CD4-positive, alpha-beta memory T cell (primary cell): ENCODE measurements at places on chromosomes 11 and 22.

GRCh38 chr11:93545566-93545965 lies 2.4 kb upstream of the SMCO4 start:
- DNase-seq, result no peak

DNA sequence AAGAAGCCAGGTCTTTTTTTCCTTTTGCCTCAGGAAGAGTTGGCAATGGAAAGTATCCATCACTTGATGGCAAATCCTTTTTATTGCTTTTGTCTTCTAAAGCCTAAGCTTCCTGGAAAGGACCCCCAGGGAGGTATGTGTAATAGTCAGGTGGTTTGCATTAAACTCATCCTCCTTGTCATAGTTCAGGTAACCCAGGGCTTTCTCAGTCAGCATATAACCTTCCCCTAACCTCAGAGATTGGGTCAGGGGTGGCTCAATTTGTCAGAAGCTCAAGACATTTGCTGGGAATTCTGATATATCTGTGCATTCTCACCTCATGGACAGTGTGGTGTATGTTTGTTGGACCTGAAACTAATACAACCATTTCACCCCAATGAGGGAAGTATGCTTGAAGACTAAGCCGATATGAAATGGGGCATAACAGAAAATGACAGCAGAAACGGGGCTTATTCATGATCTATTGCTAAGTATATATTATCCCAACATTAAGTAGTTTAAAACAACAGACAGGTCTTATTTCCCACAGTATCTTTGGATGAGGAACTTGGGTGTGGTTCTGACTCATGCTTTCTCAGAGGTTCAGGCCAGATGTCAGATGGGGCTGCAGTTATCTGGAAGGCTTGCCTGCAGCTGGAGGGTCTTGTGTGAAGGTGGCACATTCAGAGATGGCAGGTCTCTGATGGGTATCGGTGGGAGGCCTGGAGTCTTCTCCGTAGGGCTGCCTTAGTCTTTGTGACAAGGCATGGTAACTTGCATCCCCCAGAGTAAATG lies 135.8 kb upstream of the SPON1 start:
- no peak for DNase-seq

GRCh38 chr11:128324051-128324481 lies 263.3 kb downstream of the ETS1 start:
- no peak for DNase-seq

DNA sequence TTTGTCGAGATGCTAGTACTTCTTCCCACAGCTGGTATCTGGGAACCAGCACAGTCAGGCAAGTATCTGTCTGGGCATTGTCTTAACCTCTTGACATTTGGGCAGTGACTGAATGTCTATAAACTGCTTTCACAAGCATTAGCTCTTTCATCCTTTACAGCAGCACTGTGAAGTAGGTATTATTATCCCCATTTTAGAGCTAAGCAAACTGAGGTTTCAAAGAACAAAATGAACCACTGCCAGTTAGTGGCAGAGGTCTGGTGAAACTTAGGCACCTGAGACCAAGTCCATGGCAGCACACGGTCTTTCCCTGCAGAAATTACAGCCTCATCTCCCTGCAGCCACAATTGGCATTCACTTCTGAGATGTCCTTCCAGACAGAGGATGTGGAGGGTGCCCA lies 111.0 kb upstream of the TBCEL start:
- no peak for DNase-seq

GRCh38 chr11:68306636-68307035 lies 5.8 kb upstream of the LRP5 start:
- no peak for DNase-seq

- DNase-seq, result no peak
Measured at GRCh38 chr22:44368611-44369292, 56.0 kb upstream of the SHISAL1 start.

- no peak for DNase-seq
Measured at GRCh38 chr11:16891165-16891564, 123.0 kb downstream of the PLEKHA7 start.

DNA sequence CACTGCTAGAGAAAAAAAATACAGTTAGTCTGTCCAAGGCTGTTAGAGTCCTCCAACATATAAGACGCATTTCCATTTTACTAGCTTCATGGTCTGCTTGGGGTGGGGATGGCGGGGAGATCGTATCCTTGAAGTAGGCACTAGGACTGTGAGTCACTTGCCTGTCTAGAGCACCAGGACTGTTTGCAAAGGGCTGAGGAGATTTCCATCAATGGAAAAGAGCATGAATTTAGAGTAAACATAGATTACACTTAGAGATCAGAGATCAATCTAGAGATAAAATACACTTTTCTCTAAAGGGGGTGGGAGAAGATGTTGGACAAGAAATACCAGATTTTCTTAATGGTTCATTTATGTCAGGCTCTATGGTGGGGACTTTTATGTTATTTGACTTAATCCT lies 1.7 kb upstream of the MS4A7 start:
- DNase-seq, result no peak

GRCh38 chr22:49586873-49587272 lies 240.8 kb downstream of the BRD1 start:
- DNase-seq, result no peak
